ENCODE measurements at places on chromosomes 16 and 17. TPM values are rescaled to one million over a fixed set of nuclear protein-coding genes. Genes with fewer than 3 reads are reported as not detected.

Gene ELMO3
- 0.29 TPM for total RNA-seq

Gene PPP1R27
- total RNA-seq, result not detected

Gene SRR
- 20.6 TPM for total RNA-seq

Gene KRTAP9-8
- not detected for total RNA-seq

Gene TBC1D3H
- total RNA-seq, result not detected

Gene FMNL1
- 2.7 TPM for total RNA-seq

Gene LRRC37A
- total RNA-seq, result 6.2 TPM

Gene CLDN9
- total RNA-seq, result not detected

Gene FA2H
- total RNA-seq, result not detected

Gene HBA1
- total RNA-seq, result not detected

Gene PYY
- not detected for total RNA-seq

Gene HNF1B
- total RNA-seq, result not detected

Gene HIGD1B
- total RNA-seq, result not detected

Gene CTRB2
- total RNA-seq, result not detected

Gene ADORA2B
- total RNA-seq, result 5.9 TPM

Gene PRAC1
- total RNA-seq, result 0.88 TPM

Gene SBK1
- total RNA-seq, result not detected

Gene PRSS21
- total RNA-seq, result not detected

Gene GPR139
- total RNA-seq, result not detected

Gene ZNF594
- total RNA-seq, result 8.7 TPM

Gene TBC1D3C
- total RNA-seq, result not detected

Gene KRTAP16-1
- not detected for total RNA-seq

Gene C1QL1
- total RNA-seq, result not detected

Gene VTN
- total RNA-seq, result not detected

Gene SLC5A2
- total RNA-seq, result not detected

Gene CDH8
- not detected for total RNA-seq

Gene FOXL1
- 3.2 TPM for total RNA-seq

Gene CDH5
- total RNA-seq, result 0.72 TPM

Gene OR1A1
- not detected for total RNA-seq

Gene HOXB1
- total RNA-seq, result not detected

Measured in osteoblast (primary cell).